ENCODE measurements at places on chromosomes 6 and 20.

DNA sequence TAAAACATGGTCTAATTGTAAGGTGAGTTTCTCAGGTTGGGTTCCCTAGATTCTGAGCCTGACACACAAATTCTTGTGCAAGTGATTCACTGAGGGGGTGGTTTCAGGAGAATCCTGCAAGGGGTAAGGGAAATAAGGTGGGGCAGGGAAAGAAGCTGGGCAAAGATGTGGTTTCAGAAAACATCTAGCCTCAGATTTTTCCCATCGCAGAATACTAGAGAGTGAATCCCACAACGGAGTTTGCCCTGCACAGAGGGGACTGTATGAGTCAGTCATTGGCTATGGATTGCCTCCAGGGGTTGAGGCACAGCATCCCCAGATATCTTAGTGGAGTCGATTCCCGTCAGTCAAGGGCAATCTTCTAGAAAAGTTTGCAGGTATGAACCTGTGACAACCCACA is 65.2 kb downstream of the PRL start:
- no peak for DNase-seq

DNA sequence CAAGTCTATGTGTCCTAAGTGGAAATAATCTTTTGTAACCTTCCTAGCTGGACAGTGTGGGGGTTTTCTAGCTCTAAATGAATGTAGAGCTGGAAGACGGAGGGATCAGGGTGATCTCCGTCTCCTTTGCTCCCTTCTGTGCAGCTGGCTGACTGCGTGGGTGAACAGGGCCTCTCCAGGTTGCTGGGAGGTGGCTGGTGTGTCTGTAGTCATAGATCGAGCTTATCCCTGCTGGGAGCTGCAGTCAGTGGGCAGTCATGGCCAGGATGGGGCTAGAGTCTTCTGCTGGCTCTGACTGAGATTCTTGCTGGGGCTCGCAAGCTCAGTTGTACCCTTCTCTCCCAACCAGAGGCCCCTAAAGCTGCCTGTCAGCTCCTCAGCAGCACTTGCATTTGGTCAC is 6.4 kb downstream of the SEC23B start:
- DNase-seq, result no peak

- no peak for DNase-seq
Measured at GRCh38 chr6:119942078-119942752, 592.7 kb upstream of the MAN1A1 start.

DNA sequence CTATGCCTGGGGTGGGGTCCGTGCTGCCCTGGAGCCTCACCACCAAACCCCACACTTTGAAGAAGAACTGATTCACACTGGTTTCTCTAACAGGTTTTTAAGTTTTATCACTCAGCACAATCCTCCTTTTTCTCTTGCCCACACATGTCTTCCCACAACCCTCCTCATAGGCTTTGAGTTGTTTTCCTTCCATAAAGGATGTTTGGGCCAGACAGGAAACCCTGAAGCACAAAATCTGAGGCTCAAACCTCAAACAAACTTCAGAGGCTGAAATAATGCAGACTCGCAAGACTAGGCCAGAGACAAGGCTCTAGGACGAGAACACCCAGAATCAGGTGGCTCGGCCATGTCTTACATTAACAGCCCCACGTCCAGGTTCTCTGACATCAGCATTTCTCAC is 35.3 kb downstream of the EZR start:
- DNase-seq, result no peak

DNA sequence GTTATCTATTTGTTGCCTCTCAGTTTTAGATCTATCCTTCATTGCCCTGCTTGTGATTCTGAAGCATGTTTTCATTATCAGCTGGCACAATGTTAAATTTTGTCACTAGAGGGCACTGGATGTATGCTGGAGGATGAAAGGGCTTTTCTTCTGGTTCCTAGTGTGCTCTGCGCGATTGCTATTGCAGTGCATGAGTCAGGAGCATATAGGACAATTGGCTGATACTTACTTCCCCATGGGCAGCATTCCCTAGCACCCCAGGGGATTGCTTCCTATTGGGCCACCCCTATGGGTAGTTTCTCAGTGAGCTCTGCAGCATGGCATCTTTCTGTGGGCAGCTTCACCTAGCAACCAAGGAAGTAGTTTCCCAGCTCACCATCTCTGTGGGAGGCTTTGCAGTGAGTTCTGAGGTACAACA is 280.3 kb upstream of the SYNCRIP start:
- peak; percentile 44 for DNase-seq

- no peak for DNase-seq
Measured at GRCh38 chr6:35376281-35376680, 33.9 kb downstream of the PPARD start.

DNA sequence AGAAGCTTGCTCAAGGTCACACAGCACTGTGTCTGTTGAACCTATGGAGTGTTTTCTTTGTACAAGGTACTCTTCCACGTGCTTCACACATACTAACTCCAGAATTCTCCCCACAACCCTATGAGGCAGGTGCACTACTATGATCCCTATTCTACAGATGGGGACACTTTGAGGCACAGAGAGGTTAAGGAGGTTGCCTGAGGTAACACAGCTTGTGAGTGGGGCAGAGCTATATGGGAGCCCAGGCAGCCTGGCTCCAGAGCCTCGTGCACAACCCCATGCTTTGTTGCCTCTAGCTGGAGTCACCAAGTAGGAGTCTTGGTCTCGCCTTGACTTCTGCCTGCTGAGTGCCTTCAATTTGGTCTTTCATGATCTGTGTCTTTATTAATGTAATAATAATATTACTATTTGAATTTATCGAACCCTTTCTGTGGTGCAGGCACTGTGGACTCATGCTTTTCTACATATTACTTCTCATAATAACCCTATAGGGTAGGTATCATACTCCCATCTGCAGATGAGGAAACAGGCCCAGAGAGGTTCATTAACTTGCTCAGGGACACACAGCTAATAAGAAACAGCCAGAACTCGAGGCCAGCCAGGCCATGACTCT is 13.3 kb upstream of the SPDEF start:
- no peak for DNase-seq

DNA sequence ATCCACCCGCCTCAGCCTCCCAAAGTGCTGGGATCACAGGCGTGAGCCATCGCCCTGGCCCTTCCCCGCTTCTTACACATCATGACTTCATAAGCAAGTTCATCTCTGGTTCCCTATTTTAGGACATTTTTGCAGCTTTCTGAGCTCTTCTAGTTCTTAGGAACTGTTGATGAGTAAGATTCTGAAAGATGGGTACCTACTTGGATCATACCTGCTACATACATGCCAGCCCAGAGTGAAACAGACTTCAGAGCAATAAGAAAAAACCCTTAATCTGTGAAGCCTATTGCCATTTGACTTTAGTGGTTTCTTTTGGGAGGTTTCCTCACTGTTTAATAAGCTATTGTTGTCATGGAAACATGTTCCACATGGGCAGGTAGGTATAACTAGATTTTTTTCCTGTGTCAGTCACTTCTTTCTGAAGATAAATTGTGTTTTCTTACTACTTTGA is 27.9 kb upstream of the TMEM217 start:
- DNase-seq, result no peak

DNA sequence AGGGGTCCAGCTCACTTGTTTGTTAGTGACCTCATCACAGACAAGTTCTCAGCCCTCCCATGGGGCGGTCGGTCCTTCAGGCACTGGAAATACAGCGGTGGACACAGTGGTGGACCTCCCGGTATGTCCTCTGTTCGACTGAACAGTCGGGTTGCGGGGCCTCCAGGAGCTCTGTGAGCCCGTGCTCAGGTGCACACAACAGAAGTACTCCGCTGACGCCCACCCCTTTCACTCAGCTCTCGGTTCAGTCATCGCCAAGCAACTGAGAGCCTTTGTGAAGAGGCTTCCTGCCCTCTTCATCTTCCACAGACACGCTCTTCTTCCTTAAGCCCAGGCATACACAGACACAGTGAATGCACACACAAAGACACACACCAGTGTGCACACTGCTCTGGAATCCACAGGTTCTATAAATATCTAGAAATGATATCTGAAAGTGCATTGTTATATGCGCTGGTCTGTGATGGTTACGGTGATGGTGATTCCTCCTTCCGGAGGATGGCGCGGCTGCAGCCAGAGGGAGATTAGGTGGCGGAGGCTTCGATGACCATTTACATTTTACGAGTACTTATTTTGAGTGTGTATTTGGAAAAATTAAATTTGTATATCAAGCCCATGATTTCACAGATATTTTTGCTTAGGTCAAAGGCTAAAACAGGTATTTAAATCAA is 46.8 kb upstream of the BHLHE23 start:
- no peak for DNase-seq

- DNase-seq, result no peak
Measured at GRCh38 chr6:121437851-121438651, 2.6 kb downstream of the GJA1 start.

DNA sequence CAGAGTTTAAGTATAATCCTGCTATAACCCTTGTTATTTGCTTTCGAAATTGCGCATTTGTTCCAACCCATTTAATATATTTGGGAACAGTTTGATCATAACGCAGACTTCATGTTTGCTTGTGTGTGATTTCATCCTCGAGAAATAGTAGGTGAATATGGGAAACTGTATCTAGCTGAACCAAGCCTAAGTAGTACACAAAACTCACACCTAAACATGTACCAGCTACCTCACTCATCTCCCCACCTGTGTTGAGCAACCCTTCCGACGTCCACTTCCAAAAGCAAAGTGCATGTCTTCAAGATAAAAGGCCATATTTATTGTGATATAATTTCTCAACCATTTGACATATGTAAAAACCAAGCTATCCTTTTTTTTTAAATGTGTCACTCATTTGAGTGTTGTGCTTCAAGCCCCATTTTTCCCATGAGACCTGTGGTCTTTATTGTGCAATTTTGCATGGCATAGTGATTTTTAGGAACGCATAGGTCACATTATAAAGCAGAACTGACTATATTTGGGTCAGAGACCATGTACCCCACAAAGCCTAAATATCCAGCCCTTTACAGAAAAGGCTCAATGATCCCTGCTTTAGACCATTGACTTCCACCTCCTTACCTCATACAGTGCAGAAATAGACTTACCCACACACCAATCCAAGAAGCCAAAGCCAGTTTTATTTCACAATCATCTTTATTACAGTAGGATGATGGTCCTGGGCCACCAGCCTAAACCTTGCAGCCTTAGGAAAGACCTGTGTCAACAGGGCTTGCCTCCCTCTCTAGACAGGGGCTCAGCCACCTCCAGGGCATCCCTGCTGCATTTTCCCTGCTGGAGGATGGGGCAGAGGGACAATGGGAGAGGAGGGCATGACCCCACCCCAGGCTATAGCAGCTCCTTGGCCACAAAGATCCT is 7.1 kb downstream of the CCND3 start:
- no peak for DNase-seq

GRCh38 chr6:79134699-79135474 is 56.8 kb upstream of the PHIP start:
- no peak for DNase-seq

- no peak for DNase-seq
Measured at GRCh38 chr20:40233406-40233805, 455.6 kb downstream of the MAFB start.

DNA sequence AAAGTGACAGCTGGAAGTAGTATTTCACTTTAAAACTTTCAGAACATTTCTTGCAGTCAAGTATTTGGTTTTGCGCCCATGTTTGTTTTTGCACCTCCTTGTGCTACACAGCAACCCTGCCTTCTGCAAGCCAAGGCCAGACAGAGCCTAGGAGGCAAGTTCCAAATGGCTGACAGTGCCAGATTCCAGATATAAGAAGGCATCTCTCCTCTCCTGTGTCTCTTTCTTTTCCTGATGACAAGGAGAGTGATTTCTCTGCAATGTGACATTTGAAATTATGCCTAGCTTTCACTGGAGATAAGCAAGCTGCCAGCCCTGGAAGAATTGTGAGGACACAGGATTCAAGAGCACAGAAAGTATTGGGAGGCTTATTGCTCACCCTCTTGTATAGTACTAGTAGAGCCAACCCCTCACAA is 149.1 kb upstream of the TENT5A start:
- DNase-seq, result no peak

- no peak for DNase-seq
Measured at GRCh38 chr6:139146317-139146726, 11.4 kb downstream of the HECA start.

DNA sequence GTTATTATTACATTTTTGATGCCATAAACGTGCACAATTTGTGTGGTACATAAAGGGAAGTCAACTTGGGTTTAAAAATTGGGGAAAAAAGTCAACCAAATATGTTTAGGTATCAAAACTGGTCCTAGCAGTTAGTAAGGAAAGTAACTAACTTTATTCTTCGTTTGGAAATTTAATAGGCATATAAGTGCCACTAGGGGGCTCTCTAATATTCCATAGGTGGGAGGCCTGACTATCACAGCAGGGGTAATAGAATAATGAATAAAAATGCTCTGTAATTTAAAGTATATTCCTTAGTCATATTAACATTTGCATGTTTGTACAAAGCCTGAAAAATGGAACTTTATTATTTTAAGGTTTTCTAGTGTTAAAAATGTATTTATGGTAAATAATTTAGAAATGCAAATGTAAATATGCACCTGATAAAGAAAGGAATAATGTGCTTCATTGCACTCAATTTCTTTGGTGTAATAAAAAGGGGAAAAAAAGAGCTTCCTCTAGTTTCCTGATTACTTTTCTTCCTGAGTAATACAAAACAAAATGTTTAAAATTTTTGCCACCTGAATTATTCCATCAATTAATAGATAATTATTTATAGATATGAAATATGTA is 125.7 kb upstream of the HDAC2 start:
- DNase-seq, result peak; percentile 49

- no peak for DNase-seq
Measured at GRCh38 chr6:125367036-125367782, 65.4 kb upstream of the HDDC2 start.

DNA sequence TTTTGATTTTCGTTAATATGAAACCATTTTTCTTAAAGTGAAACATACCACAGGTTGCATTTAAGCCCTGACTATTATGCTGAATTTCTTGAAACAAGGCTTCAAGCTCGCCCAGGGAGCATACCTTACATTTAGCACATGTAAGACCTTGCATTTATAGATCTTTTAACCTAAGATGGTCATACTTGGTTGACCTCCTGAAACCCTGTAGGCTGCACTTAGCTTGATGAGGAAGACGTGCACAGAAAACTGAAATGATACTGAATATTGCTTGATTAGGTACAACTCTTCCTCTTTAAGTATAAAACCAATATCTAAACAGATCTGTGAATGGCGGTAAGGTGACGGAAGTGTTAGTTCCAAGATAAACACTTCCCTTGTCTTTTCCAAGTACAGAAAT is 82.2 kb downstream of the CTNNBL1 start:
- no peak for DNase-seq

GRCh38 chr6:157688960-157689599 is 134.0 kb upstream of the SNX9 start:
- no peak for DNase-seq

- no peak for DNase-seq
Measured at GRCh38 chr6:72102561-72102960, 216.2 kb downstream of the RIMS1 start.

- no peak for DNase-seq
Measured at GRCh38 chr20:51641866-51642265, 99.3 kb upstream of the NFATC2 start.

- DNase-seq, result no peak
Measured at GRCh38 chr6:155340464-155341129, 26.3 kb upstream of the TFB1M start.

- no peak for DNase-seq
Measured at GRCh38 chr6:140599916-140600315, 1225.5 kb upstream of the CITED2 start.
